ENCODE measurements at places on chromosomes 7 and 10.
A peak's percentile ranks its signal among the peaks of the same experiment; 100 is the strongest.

- DNase-seq, result no peak
- H3K4me3 ChIP-seq, result no peak overlapping the region
- no peaks in the 10 kb centered on the region for H3K36me3 ChIP-seq
- H3K27me3 ChIP-seq, result no peaks in the 10 kb centered on the region
Measured at GRCh38 chr10:69243817-69244216, 23.7 kb downstream of the HKDC1 start.

- H3K4me3 ChIP-seq, result no peak overlapping the region
- DNase-seq, result no peak
- H3K27ac ChIP-seq, result no peak overlapping the region
- H3K4me1 ChIP-seq, result no peaks in the 10 kb centered on the region
Measured at GRCh38 chr7:12802070-12802469, 114.6 kb downstream of the ARL4A start.

DNA sequence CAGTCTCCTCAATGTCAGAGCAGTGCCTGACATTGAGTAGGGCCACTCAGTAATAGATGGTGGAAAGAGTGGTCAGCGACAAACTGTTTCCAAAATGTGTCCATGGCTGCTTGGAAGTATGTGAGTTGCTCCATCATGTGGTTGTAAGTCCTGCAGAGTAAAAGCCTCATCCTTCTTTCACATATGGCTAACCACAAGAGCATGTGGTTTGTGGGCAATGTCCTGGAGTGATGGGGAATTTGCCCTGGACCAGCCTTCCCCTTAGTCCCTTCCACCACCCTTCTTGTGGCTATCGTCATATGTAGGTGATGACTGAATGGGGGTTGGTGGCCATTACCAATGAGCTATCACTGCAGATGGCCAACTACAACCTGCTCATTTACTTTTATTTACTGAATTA, 33.0 kb upstream of the PLXNA4 start:
- no peak for DNase-seq
- no peaks in the 10 kb centered on the region for H3K36me3 ChIP-seq
- no peak overlapping the region for H3K27ac ChIP-seq
- peaks cover 30% of the 10 kb centered on the region for H3K27me3 ChIP-seq
- H3K4me3 ChIP-seq, result no peak overlapping the region

GRCh38 chr7:7576344-7576743, 9.7 kb downstream of the MIOS start:
- no peaks in the 10 kb centered on the region for H3K4me1 ChIP-seq
- peaks cover 10% of the 10 kb centered on the region for H3K36me3 ChIP-seq
- no peak for DNase-seq
- H3K27me3 ChIP-seq, result no peaks in the 10 kb centered on the region

- H3K4me1 ChIP-seq, result peaks cover 18% of the 10 kb centered on the region
- peak overlapping the region; percentile 45 for H3K27ac ChIP-seq
- DNase-seq, result peak; percentile 78
- no peaks in the 10 kb centered on the region for H3K27me3 ChIP-seq
- H3K36me3 ChIP-seq, result no peaks in the 10 kb centered on the region
Measured at GRCh38 chr10:112792487-112793201, 157.4 kb upstream of the TCF7L2 start.

DNA sequence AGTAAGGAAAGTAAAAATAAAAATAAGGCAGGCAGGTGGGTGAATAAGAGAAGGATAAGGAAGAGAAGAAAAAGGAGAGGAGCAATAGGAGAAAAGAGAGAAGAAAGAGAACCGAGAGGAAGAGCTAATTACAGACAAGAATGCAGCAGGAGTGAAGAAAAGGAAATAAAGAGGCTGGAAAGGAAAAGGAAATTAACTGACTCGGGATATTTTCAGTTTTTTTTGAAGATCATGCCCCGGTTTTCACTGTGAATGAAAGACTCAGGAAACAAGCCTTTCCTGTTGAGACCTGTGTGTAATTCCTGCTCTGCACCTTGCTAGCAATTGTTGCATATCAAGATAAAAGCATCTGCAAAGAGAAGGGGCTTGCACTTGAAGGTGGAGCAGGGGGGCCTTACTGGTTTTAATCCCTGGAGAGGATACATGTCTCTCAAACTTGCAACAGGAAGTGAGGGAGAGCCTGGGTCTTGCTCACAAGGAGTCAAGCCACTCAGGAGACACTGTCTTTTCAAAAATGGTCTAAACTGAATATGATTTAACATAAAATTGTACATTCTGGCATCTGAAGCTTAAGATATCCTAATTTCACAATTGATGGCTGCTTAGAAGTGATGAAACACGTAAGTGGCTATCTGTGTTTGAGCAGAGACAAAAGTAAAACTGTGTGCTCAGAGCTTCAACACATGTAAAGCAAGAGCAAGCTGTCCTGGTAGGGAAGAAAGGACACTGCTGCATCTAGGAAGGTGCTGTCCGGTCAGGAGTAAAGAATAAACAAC, 157.6 kb downstream of the FAM107B start:
- no peak for DNase-seq
- H3K36me3 ChIP-seq, result no peaks in the 10 kb centered on the region
- no peak overlapping the region for H3K4me3 ChIP-seq
- no peaks in the 10 kb centered on the region for H3K27me3 ChIP-seq

DNA sequence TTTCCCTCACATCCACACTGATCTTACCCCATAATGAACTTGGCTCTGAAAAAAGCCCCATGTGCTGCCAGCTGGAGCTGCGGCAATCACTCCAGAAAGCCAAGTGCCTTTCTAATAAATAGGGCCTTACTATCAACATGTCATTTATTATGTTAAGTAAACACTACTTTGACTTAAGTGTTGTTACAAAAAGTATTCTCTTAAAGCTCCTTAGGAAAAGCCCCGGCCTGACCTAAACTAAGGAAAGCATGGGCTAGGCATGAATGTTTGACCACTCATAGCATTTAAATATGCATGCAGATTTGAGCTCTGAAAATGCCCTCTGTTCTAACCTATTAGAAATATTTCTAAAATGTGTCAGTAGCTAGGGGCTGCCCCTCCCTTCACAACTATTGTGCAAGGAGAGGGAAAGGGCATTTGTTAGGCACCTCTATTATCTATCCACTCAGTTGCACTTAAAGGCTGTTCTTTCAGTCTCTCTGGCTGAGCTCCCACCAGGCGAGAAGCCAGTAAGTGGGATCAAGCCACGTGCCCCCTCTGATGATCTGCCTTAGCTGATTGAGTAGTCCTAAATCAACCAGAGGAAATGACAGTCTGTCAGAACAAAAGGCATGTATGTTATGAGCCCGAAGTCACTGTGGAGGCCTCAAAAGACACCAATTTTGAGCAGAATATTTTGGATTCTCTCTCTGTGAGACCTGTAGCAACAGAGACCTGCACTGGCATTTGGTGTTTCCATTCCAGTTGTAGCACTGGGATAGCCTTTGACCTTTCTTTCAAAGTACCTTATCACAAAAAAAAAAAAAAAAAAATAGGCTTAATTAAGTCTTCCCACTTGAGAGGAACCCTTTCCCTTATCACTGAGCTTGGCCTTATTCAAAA, 77.1 kb downstream of the ITGB8 start:
- H3K27ac ChIP-seq, result peak overlapping the region; percentile 80
- no peaks in the 10 kb centered on the region for H3K27me3 ChIP-seq
- no peaks in the 10 kb centered on the region for H3K36me3 ChIP-seq
- peak; percentile 85 for DNase-seq

- peaks cover 11% of the 10 kb centered on the region for H3K4me1 ChIP-seq
- no peaks in the 10 kb centered on the region for H3K36me3 ChIP-seq
- no peak overlapping the region for H3K4me3 ChIP-seq
- no peak for DNase-seq
Measured at GRCh38 chr10:91201213-91201996, 19.1 kb upstream of the PCGF5 start.

GRCh38 chr7:69963393-69963792, 365.1 kb downstream of the AUTS2 start:
- peaks cover 73% of the 10 kb centered on the region for H3K4me1 ChIP-seq
- H3K27me3 ChIP-seq, result no peaks in the 10 kb centered on the region
- H3K4me3 ChIP-seq, result no peak overlapping the region
- H3K36me3 ChIP-seq, result no peaks in the 10 kb centered on the region
- no peak for DNase-seq

GRCh38 chr7:18895456-18895855, 222.0 kb downstream of the TWIST1 start:
- H3K4me3 ChIP-seq, result no peak overlapping the region
- H3K27me3 ChIP-seq, result no peaks in the 10 kb centered on the region
- DNase-seq, result peak; percentile 48

GRCh38 chr10:18109341-18109870, 30.8 kb upstream of the CACNB2 start:
- no peak for DNase-seq
- H3K4me3 ChIP-seq, result no peak overlapping the region
- H3K27me3 ChIP-seq, result no peaks in the 10 kb centered on the region
- H3K4me1 ChIP-seq, result peaks cover 18% of the 10 kb centered on the region
- H3K36me3 ChIP-seq, result no peaks in the 10 kb centered on the region

- H3K27ac ChIP-seq, result no peak overlapping the region
- H3K4me3 ChIP-seq, result no peak overlapping the region
- H3K27me3 ChIP-seq, result no peaks in the 10 kb centered on the region
- no peak for DNase-seq
Measured at GRCh38 chr10:70967591-70968587, 79.5 kb upstream of the PCBD1 start.

- no peak overlapping the region for H3K27ac ChIP-seq
- H3K4me3 ChIP-seq, result no peak overlapping the region
- no peak for DNase-seq
- no peaks in the 10 kb centered on the region for H3K36me3 ChIP-seq
- H3K27me3 ChIP-seq, result no peaks in the 10 kb centered on the region
Measured at GRCh38 chr10:4051641-4052151, 266.7 kb upstream of the KLF6 start.

GRCh38 chr10:131770946-131771633, 129.7 kb upstream of the PPP2R2D start:
- H3K27ac ChIP-seq, result no peak overlapping the region
- no peaks in the 10 kb centered on the region for H3K27me3 ChIP-seq
- H3K36me3 ChIP-seq, result no peaks in the 10 kb centered on the region
- no peak overlapping the region for H3K4me3 ChIP-seq
- H3K4me1 ChIP-seq, result no peaks in the 10 kb centered on the region
- DNase-seq, result no peak

- no peaks in the 10 kb centered on the region for H3K36me3 ChIP-seq
- no peak overlapping the region for H3K27ac ChIP-seq
- H3K4me1 ChIP-seq, result peaks cover 5% of the 10 kb centered on the region
- DNase-seq, result peak; percentile 61
- no peaks in the 10 kb centered on the region for H3K27me3 ChIP-seq
Measured at GRCh38 chr7:108613147-108613948, 43.7 kb downstream of the DNAJB9 start.

DNA sequence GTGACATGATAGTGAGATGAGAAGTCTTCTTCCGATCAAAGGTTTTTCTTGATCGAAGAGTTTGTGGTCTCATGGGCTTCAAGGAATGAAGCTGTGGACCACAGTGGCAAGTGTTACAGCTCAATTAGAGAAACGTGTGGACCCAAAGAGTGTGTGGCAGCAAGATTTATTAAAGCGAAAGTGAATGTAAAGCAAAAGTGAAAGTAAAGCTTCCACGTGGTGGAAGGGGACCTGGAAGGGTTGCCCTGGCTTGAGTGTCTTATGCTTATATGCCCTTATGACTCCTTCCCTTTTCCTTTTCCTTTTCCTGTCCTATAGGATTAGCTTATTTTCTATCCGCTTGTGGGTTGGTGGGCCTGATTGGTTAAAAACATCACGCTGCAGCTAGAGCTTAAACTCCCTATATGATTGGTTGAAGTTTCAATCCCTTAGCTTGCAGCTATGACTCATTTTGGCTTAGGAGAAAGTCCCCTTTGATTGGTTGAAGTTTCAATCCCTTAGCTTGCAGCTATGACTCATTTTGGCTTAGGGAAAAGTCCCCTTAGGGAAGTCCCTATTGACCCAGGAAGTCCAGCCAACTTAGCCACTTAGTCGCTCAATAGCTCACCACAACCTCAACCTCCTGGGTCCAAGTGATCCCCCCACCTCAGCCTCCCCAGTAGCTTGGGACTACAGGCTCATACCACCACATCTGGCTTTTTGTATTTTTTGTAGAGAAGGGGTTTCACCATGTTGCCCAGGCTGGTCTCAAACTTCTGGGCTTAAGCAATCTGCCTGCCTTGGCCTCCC, 34.7 kb downstream of the MRPS24 start:
- no peaks in the 10 kb centered on the region for H3K36me3 ChIP-seq
- H3K4me3 ChIP-seq, result no peak overlapping the region
- no peaks in the 10 kb centered on the region for H3K4me1 ChIP-seq
- no peak overlapping the region for H3K27ac ChIP-seq
- H3K27me3 ChIP-seq, result no peaks in the 10 kb centered on the region

GRCh38 chr7:80611779-80612178, 26.7 kb upstream of the CD36 start:
- peak; percentile 65 for DNase-seq
- no peaks in the 10 kb centered on the region for H3K27me3 ChIP-seq
- H3K27ac ChIP-seq, result no peak overlapping the region
- H3K4me1 ChIP-seq, result no peaks in the 10 kb centered on the region
- no peaks in the 10 kb centered on the region for H3K36me3 ChIP-seq

- DNase-seq, result no peak
- H3K4me3 ChIP-seq, result no peak overlapping the region
- no peaks in the 10 kb centered on the region for H3K36me3 ChIP-seq
- no peaks in the 10 kb centered on the region for H3K27me3 ChIP-seq
- H3K4me1 ChIP-seq, result peaks cover 5% of the 10 kb centered on the region
Measured at GRCh38 chr10:21160116-21160515, 263.0 kb upstream of the NEBL start.

GRCh38 chr10:133177380-133178157, 17.6 kb downstream of the KNDC1 start:
- H3K27ac ChIP-seq, result no peak overlapping the region
- H3K4me3 ChIP-seq, result no peak overlapping the region
- DNase-seq, result no peak
- H3K4me1 ChIP-seq, result no peaks in the 10 kb centered on the region
- H3K27me3 ChIP-seq, result no peaks in the 10 kb centered on the region

DNA sequence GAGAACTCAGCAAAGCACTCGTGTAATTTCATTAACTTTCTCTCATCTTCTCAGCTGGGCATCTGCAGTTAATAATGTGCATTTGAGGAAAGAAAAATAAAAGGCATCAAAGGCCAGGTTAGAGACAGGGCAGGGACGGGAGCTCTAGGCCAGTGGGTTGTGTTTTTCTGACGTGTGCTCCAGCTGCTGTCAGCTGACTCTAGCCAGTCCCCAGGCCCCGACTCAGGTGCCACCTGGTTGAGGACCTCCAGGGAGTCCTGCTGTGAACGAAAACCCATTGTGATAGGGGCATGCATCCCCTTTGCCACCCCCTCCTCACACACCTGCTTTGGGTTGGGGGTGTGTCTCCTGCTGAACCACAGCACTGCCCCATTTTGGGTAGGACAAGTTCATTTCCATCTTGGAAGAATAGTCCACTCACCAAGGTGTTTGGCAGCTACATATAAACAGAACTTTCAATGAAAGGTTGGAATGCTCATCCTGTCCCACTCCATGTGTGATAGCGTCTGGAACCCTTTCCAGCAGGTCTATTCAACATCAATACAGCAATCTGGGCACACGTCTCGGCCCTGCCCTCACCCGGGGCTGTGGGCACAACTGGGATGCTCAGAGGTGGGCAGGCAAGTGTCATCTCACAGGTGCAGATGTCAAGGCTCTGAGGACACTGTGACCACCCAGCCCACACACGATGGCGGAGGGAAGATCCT, 146.1 kb upstream of the FAM20C start:
- no peaks in the 10 kb centered on the region for H3K36me3 ChIP-seq
- DNase-seq, result no peak
- H3K27me3 ChIP-seq, result peaks cover 74% of the 10 kb centered on the region
- no peak overlapping the region for H3K27ac ChIP-seq

GRCh38 chr10:80528185-80528700, 9.5 kb upstream of the SH2D4B start:
- H3K36me3 ChIP-seq, result no peaks in the 10 kb centered on the region
- H3K4me1 ChIP-seq, result no peaks in the 10 kb centered on the region
- DNase-seq, result no peak
- no peak overlapping the region for H3K4me3 ChIP-seq

Data from cardiac muscle cell (in vitro differentiated cells and primary cell).